ENCODE measurements at places on chromosomes 2 and 18.

GRCh38 chr18:22115573-22115972 lies 53.8 kb upstream of the GATA6 start:
- no peak for DNase-seq

DNA sequence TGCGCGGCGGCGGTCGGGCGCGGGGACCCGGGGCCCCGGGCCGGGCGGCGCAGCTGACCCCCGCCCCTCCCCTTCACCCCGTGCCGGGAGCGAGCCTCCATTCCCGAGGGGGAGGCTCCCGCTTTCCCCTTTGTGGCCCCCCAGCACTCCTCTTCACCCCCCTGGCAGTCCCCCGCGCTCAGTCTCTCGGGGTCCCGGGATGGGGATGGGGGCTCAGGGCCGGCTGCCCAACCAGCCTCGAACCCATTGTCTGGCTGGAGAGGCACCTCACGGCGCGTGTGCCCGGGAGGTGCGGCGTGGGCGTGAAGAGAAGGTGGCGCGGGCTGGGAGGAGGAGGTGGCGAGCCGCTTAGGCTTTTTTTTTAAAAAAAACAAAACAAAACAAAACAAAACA lies 748 bp downstream of the FMNL2 start:
- no peak for DNase-seq

- no peak for DNase-seq
These were observed 48.1 kb downstream of the SH3BP4 start for GRCh38 chr2:234999740-235000425.

DNA sequence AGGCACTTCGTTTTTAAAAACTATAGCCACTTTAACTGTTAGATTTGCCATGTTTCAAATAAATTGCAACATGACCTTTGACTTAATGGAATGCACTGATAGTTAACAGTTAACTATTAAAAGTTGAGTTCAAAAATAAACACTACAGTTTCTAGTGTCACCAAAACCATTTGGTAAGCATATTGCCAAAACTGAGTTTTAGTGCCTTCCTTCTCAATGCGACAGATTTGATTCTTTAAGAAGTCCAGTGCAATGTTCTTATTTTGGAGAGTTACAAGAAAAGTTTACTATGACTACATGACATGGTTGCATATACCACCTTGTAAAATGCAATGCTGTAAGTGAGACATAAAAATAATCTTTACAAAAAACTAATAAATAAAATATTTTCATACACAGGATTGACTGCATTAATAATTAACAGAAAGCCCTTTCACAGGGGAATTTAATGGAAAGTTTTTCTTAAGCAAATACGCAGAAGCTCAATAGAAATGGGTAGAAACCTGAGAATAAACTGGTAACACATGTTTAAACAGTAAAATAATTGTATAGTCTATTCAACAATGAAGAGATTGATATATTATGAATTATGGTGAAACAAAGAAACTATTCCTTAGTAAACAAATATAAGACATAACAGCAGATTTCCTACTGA lies 53.8 kb downstream of the GRB14 start:
- no peak for DNase-seq

DNA sequence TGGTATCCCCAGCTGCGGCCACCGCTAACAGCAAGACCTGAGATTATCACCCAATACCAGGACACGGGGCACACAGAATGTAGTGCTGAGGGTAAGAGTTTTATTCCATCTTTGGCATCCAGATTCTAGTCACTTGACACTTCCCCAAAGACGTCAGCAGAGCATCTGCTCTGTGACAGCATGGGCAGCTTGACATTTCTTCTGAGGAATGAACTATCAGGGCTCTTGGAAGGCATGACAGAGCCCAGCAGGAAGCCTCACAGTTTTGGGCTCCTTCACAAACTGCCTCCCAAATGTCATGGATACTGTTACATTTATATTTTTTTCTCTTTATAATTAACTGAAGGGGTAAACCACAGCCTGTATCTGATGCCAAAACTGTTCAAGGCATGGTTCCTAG lies 1010.7 kb downstream of the TDRD15 start:
- peak; percentile 93 for DNase-seq

DNA sequence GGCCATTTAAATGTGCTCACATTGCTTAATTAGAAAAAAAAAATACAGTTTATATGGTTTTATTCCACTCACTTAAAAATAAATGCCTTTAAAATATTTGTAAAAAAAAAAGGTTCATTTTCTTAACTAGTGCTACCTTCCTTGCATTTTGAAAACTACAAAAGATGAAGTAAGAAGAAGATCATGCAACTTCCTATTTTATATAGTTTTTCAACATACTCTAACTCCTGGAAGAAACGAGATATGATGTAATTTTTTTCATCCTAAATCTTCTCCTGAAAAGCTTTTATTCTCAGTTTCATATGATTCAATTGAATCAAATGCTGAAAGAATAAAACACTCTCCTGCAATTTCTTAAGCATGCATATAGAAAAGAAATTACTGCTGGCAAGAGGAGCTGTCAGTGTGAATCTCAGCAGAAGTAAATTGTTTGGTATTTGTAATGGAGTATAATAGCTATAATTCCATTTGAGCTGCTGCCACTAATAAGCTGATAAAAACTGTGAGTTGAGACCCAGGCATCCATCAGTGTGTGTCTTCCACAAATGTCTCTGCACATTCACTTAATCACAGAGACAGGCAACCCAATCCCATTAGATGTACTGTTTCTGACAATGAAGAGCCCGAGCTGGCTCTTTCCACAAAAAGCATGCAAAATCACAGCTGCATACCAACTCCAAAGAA lies 3.7 kb downstream of the FTCDNL1 start:
- DNase-seq = no peak

DNA sequence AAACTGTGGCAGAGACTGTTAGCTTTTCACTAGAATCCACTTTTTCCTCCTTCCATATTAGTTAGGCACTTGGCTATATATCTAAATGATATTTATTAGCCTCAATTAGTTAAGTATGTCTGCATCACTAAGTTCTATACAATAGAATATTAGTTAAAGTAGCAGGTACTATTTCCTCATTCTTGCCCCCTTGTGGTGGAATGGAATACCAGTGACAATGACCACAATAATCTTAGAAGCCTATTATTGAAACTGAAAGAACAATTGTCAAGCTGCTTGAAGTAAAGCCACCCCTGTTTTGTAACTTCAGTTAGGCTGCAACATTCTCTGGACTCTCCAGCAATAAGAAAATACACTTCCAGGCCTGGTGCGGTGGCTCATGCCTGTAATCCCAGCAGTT lies 476.3 kb upstream of the VWC2L start:
- no peak for DNase-seq

DNA sequence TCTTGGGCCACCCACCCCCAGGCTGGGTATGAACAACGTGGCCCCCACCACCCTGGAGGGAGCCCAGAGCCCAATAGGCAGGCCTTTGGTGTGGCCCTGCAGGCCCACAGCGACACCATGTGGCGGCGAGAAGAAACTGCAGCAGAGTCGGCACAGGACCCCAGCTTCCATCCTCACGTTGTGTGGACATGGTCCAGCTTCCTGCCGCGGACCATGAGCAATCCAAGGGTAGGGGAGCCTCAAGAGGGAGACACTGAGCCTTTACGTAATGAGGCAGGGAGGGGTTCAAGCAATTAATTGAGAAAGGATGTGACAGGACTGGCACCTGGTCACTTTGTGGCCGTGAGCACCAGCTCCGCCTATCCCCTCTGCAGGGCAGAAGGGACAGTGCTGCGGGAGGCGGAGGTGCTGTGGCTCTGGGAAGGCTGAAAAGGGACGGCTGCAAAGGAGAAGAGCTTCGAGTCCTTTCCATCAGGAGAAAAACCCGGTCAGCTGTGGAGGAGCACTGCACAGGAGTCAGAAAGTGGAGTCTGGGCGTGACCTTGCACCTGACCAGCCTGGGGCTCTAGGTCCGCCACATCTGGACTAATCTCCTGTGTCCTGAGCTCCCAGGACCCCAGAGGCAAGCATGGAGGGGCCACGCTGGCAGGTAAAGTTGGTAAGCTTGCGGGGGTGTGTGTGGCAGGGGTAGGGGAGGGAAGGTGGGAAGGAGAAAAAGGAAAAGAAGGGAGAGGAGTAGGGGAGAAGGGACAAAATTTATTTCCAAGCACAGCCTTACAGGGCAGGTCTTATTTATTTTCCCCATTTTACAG lies 44.9 kb downstream of the TMEM37 start:
- DNase-seq = peak; percentile 35

DNA sequence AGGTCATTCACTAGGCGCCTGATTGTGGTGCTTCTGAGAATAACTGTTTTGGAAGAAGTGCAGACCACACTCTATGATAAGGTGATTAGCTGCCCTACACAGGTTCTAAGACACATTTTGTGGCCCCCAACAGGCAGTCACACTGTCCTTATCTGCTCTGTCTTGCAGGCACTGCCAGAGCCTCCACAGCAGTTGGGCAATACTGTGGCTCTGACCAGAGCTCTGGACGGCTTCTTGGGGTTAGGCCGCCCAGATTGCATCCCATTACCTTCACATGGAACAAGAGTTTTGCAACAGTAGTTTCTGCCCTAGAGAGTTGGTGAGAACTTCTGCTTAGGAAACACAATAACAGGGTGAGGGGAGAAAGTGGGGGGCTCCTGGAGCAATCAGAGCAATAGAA lies 22.7 kb downstream of the RUFY4 start:
- DNase-seq = no peak

DNA sequence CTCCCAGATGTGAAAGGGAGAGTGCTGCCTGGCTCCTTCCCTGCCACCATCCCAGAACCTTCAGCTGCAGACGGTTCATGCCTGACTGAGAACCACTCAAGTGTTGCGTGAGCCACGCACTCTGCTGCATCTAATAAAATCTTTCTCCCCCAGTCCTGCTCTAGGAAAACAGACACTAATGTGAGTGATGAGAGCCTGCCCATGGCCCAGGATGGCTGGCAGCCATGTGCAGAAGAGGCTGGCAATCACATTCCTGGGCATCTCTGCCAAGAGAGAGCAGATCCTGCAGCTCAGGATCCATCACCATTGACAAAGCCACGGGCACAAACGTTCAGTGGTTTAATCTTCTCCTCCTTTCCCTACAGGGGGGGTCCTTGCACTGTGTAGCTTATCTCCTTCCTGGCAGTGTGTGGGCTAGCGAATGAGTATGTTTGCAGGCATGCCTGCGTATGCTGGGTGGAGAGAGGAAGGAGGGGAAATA lies 477.5 kb downstream of the SLC4A3 start:
- DNase-seq = peak; percentile 32

- DNase-seq = no peak
These were observed 3.5 kb downstream of the ATP6V1B1 start for GRCh38 chr2:70939001-70939838.

DNA sequence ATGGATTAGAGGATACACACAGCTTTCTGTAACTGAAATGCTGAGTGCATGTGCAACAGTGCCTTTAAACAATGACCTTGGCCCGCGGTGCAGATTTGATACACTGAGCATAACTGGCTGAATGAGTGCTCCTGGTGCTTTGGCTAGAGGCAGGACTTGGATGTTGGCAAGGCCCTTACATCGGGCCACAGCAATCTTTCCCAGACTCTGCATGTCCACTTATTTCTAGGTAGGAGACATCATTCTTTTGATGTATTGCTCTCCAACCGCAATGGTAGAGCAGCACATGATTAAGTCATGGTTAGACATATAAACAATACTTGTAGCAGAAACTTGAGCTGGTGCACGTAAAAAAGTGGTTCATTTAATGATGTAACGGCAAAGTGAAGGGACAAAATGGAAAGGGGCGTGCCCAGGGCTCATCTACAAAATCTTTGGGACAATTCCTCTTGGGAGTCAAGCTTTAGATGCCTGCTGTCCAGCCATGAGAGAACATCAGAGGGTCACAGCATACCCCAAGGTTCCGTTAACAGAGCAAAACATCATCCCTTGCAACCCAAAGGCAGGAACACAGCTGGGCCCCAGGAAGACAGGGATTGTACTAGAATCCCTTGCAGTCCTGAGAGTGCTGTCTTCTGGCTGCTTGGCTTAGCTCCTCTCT lies 43.4 kb downstream of the RAB31 start:
- no peak for DNase-seq

GRCh38 chr2:166637051-166637450 lies 143.0 kb upstream of the SCN7A start:
- no peak for DNase-seq

DNA sequence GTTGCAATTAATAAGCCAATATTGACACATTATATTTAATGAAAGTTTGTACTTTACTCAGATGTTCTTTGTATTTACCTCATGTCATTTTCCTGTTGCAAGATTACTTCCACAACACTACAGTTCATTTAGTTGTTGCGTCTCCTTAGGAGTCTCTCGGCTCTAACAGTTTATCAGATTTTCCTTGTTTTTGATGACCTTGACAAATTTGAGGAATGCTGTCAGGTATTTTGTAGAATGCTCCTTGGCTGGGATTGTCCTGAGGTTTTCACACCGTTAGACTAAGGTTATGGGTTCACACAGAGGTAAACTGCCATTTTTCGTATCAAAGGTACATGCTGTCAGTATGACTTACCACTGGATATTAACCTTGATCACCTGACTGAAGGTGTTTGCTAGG lies 416.6 kb upstream of the TNP1 start:
- no peak for DNase-seq

GRCh38 chr2:101368376-101368775 lies 18.9 kb downstream of the CREG2 start:
- DNase-seq = no peak

DNA sequence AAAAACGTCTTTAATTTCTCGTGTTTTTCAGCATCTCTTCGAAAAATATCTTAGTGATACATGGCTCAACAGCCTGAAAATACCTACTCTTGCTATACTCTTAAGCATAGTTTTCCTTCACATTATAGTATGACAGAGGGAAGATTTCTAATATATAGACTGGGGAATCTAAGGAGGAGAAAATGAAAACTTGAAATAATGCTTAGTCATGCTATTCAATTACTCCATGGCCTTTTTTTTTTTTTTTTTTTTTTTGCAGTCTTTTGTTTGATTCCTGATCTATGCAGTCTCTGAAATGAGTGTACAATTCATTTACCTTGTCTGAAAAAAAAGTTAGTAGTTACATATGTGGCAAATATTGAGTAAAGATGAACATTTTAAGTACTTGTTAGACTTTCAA lies 337.8 kb downstream of the ARHGAP15 start:
- no peak for DNase-seq

- DNase-seq = no peak
These were observed 30.2 kb upstream of the RAB11FIP5 start for GRCh38 chr2:73142937-73143336.

DNA sequence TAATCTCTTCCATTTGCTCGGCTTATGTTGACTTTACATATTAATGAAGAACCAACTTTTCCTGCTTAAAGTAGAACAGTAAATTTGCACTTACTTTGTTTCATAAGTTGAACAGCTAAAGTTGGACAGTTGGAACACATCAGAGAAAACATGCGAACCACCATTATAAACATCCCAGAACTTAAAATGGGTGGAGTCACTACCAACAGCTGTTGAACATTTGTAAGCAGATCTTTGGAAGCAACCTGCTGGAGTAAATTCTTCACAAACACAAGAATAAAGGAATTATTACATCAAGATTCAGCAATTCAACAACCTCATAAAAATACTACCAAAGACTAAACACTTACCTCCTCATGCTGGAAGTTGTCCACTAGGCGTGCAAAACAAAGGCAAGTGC lies 96.4 kb upstream of the DNER start:
- no peak for DNase-seq

DNA sequence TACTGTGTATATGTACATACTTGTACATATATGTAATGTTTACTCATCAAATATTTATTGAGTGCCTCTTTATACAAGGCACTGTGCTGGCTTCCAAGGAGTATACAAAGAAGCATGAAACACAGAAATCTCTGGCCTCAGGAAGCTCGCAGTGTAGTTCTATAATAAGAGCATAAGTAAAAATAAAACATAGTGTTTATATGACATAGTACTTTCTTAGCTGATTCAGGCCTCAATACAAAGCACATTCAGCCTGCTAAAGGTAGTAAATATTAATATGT lies 13.9 kb downstream of the STAMBP start:
- DNase-seq = no peak

Measured in NCI-H446 treated with DMSO at 0.1 percent for 48 hours (cell line).